ENCODE measurements at places on chromosomes 3 and 15.

DNA sequence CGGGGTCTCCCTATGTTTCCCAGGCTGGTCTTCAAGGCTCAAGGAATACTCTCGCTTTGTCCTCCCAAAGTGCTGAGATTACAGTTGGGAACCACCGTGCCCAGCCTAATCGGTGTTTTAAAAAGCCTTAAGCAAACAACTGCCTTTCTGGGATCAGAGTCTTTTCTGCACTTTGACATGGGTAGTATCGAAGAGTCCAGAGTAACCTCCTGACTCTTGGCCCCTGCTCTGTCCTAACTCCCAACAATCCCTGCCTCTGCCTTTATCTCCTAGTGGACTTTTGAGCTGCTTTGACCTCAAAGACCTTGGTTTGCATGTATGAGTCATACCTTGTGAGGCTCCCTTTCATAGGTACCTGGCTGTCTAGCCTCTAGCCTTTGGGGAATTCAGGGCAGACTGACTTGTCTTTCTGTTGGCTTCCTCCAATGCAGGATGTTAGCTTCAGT, 21.0 kb upstream of the HACD2 start:
- no peak for DNase-seq

GRCh38 chr3:66322436-66322835, 101.6 kb downstream of the SLC25A26 start:
- DNase-seq = no peak

- DNase-seq = no peak
Observed at GRCh38 chr3:150015901-150016300, 45.2 kb upstream of the PFN2 start.

DNA sequence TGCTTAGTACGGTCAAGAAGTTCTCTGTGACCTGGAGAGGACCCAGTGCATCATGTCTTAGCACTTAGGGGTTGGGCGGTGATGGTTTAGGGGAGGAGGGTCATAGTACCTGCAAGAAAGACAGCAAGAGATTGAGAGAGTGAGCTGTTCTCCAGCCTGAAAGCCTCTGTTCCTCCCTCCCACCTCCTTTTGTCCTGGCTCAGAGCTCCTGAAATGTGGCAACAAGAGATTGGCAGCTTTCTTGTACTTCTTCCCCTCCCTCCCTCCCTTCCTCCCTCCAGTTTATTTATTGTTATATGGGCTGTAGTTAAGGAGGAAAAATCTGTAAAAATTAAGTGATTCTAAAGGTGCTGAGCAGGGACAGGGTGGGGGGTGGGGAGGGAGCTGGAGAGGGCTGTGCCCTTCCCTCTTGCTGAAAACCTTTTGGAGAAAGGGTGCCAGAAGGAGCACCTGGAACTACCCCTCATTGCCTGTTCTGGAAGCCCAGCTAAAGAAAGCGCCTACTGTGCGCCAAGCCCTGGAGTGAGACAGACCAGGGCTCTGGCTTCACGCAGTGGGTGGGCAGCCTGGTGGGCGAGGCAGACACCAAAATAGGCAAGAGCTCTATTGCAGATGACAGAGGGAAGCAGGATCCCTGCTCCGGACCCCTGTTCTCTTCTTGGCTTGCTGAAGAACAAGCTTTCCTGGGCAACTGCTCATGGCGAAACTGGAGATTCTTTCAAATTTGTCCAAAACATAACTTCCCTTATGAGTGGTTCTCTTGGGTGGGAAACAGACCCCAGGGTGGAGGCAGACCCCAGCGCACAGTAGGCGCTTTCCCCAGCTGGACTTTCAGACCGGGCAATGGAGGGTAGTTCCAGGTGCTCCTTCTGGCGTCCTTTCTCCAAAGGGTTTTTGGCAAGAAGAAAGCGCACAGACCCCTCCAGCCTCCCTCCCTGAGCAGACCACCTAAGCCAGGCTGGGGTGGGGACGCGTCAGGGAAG, 35.6 kb downstream of the LINGO1 start:
- no peak for DNase-seq

DNA sequence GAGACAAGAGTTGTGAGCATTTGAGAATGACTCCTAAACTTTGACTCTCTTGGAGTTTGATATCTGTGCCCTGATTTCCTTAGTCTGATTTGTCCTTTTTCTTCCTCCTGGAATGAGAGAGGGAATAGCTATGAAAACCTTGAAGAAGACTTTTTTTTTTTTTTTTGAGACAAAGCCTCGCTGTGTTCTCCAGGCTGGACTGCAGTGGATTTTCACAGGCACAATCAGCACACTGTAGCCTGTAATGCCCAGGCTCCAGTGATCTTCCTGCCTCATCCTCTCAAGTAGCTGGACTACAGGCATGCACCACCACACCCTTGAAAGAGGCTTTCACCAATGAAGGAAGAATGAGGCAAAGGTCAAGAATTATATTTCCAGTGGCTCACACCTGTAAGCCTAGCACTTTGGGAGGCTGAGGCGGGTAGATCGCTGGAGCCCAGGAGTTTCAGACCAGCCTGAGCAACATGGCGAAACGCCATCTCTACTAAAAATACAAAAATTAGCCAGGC, 10.3 kb upstream of the ARGFX start:
- DNase-seq = no peak
